HTR-8/SVneo (cell line): ENCODE measurements at places on chromosomes 1 and 21.

DNA sequence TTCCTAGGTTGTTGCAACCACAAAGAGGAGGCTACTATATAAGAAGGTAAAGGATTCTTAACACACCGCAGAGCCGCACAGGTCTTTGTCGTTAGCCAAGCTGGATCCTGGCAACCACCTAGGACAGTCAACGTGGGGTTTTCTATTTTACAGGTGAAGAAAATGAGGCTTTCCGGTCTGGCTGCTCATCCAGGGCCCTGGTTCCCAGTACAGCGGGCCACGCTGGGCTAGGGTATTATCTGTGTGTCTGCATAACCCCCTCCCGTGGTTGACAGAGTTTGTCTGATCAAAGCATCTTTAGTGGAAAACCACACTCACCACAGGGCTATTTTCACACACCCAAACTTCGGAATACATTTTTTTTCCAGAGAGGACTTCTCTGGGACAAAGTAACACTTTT lies 39.0 kb upstream of the PDE9A start:
- no peak for DNase-seq

GRCh38 chr1:164780863-164781262 lies 221.9 kb downstream of the PBX1 start:
- DNase-seq = no peak

- peak; percentile 26 for DNase-seq
These were observed 78.9 kb upstream of the RAB4A start for GRCh38 chr1:229192031-229192430.

DNA sequence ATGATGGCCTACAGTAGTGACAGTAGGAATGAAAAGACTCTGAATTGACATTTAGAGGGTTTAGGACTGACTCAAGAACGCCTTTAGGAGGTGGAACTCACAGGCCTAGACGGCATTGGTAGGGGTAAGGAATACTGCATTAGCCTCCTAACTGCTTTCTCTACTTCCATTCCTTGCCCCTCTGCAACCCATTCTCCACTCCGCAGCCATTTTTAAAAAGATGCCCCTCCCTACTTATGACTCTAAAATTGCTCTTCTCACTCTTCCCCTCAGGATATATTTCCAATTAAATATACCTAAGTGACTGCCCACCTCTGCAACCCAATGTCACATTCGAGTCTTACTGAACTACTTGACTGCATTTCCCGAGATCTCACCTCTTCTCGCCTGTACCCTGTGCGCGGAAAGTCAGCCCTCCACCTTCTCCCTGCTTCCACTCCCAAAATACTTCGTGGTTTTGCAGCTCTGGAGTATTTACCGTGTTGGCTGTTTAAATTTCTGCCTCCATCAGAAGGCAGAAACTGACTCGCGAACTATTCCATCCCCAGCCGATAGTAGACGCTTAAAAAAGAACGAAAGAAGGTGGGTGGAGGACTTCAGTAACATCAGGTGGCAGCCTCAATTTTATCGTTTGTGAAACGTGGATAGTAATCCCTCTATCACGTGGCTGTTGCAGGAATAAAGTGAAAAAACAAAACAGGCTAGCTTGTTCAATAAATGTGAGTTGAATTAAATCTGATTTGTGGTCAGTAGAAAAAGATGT lies 1.1 kb upstream of the YBX1 start:
- no peak for DNase-seq

GRCh38 chr1:230139741-230140140 lies 72.7 kb downstream of the GALNT2 start:
- no peak for DNase-seq

DNA sequence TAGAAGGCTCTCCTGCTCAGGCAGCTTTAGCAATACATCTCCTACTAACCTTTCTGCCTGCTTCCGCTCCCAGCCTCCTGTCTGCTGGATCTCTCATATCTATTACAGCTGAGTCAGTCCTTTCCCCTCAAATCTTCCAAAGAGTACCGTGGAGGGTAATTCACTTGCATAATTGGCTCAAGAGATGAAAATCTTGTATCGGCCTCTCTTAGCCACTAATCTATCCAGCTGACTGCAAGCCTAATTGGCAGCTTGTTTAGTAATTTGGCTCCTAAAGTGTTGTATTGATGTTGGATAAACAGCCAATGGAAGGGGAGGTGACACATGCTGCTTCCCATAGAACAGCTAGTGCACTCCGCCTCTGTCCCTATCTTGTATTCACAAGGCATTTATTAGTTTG lies 195.7 kb downstream of the GPATCH2 start:
- no peak for DNase-seq

- DNase-seq = no peak
These were observed 99.0 kb upstream of the WLS start for GRCh38 chr1:68331117-68331865.
